ENCODE measurements at places on chromosomes 6 and 20. TPM values are rescaled to one million over a fixed set of nuclear protein-coding genes. Genes with fewer than 3 reads are reported as not detected.

- DNase-seq = no peak
- peaks cover 34% of the 10 kb centered on the region for H3K4me1 ChIP-seq
- H3K4me3 ChIP-seq = no peak overlapping the region
- no peaks in the 10 kb centered on the region for H3K36me3 ChIP-seq
Measured at GRCh38 chr6:24908650-24909035, 27.1 kb downstream of the RIPOR2 start.

- no peaks in the 10 kb centered on the region for H3K4me1 ChIP-seq
- no peak for DNase-seq
- H3K36me3 ChIP-seq = no peaks in the 10 kb centered on the region
Measured at GRCh38 chr6:77415706-77416105, 47.6 kb downstream of the HTR1B start.

- H3K4me1 ChIP-seq = peaks cover 4% of the 10 kb centered on the region
- no peak overlapping the region for H3K27ac ChIP-seq
- H3K4me3 ChIP-seq = no peak overlapping the region
Measured at GRCh38 chr6:115485400-115485799, 575.3 kb downstream of the FRK start.

BMP2 gene
- total RNA-seq = 1.2 TPM

DNA sequence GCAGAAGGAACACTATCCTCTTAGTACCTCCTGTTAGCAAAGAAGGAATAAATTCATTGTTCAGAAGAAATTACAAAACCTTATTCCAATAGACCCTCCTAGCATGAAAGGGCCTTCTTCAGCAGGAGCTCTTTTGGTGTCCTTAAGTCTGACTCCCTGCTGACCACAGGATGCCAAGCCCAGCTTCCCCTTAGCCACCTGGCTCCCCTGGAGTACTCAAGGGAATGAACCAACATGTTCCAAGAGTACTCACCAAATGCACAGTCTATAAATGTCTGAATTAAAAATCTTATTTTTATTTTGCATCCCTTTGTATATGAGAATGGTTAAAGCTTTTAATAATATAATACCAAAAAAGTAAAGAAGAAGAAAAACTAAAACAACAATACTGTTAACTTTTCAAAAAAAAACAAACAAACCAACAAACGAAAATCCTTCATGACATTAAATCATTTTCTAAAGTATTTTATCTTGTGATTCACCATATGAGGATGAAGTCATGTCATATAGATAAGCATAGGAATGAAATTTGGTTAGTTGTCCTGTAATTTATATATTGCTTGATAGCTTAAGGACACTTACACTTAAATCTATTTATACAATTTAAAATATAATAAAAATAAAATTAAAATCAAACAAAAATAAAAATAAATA, 1355.1 kb downstream of the HACE1 start:
- no peaks in the 10 kb centered on the region for H3K27me3 ChIP-seq
- H3K27ac ChIP-seq = no peak overlapping the region
- DNase-seq = no peak
- H3K4me1 ChIP-seq = no peaks in the 10 kb centered on the region
- H3K36me3 ChIP-seq = no peaks in the 10 kb centered on the region
- no peak overlapping the region for H3K4me3 ChIP-seq

Measured in WTC11 (cell line).